ENCODE measurements at places on chromosomes 2 and 18.

DNA sequence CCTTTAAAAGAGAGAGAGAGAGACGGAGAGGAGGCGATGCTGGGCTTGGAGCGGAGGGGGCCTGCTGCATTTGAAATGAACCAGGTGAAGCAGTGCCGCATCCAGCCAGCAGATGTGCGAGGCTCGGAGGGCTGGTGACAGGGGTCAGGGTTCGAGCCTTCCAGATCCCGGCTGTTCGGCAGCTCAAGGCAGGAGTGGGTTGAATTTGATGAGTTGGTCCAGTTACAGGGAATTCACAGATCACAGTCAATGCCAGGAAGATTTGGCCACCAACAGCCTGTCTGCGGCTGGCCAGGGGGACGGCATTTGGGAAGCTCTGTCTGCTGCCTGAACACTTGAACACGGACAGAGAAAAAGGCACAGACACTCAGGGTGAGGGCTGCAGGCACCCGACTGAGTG, 48.6 kb downstream of the PTGR3 start:
- DNase-seq, result no peak

GRCh38 chr18:2627821-2628276, 27.7 kb upstream of the SMCHD1 start:
- DNase-seq, result peak; percentile 38

- no peak for DNase-seq
Measured at GRCh38 chr2:195600778-195601177, 56.2 kb upstream of the SLC39A10 start.

GRCh38 chr2:159054985-159055384, 86.5 kb downstream of the TANC1 start:
- DNase-seq, result no peak

- peak; percentile 4 for DNase-seq
Measured at GRCh38 chr18:26655525-26656430, 107.4 kb upstream of the KCTD1 start.

DNA sequence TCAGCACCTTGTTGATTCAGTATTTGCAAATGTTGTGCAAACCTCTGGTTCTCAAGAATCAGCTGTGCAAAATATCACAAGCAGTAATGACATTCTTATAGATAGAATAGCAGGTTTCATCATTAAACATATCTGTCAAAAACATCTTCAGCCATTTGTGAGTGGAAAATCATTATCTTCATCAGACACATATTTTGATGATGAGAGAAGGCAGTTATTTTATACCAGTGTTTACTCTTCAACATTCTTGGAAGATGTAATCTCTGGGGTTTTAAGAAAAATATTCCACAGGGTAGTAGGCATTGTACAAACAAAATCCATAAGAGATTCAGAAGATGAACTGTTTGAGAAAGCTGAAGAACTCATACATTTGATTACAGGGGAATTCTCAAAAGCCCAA, 64.3 kb downstream of the FSIP2 start:
- no peak for DNase-seq

GRCh38 chr2:131413148-131413747, 49.3 kb upstream of the RAB6D start:
- DNase-seq, result peak; percentile 13

DNA sequence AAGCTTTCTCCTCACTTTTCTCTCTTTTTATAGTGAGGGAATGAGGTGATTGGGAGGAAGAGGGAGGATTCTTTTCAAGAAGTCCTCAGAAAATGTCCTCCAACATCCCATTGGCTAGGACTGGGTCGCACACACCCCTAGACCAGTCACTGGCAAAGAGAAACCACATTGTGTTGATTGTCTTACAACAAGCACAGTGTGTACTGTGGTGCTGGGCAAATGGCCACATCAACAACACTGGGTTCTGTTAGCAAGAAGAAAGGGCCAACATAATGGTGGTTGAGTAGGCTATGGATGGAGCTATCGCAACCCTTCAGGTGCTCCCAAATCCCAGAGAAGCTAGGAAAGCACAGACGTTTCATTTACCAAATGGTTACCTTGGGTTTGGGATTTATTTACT, 18.7 kb upstream of the PTPN4 start:
- DNase-seq, result no peak

- DNase-seq, result no peak
Measured at GRCh38 chr18:22641958-22642357, 224.2 kb upstream of the CTAGE1 start.

DNA sequence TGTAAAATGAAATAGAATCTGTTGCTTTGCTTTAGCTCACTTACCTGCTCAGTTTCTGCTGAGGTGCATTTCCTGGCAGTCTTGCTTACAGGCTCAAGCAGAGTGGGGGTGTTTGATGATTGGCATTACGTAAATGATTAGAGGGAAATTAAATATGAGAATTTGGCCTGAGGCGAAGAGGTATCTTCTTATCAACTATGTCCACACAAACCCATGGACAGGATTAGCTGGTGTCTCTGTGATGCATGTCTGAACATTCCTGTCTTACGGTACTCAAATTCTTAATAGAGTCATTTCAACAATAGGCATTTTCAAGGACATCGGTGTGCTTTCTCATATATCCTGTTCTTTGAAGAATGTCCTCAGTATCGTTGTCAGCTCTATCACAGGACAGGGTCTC, 102.1 kb downstream of the PRPF40A start:
- DNase-seq, result no peak

DNA sequence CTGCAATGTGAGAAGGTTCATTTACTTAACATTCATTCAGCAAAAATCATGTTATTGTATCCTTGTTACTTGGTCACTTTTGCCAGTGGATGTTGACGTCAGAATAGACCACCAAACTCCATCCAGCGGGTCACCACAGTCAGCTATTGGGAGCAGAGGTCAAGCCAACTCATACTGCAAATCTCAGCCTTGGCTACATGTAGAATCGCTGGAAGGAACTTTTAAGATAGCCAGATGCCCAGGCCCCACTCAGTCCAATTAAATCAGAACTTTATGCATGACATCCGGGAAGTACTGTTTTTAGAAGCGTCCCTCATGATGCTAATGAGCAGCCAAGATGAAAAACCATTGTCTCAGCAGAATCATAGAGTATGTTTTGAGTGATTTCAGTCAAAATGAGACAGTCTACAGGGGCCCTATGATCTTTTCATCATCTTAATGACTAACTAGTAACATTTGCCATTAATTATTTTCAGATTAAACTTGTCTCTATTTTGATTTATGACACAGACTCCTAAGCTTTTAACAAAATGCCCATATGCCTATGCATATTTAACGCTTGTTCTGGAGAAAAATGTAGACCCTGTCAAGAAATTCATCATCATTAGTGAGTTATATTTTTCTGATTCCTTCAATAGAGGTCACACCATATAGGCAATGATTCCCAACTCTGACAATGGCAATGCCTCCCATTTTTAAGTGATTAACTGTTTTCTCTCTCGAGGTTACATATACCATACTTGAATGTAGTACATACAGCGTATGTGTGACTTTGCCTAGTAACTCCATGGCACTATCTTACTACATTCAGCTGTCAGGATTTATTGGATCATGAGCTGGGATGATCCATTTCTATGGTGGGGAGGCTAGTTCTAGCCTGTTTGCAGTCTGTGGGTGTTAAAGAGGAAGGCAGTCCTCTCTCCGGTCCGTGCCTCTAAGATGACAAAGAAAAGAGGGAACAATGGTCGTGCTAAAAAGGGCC, 63.7 kb upstream of the CCBE1 start:
- DNase-seq, result no peak

- no peak for DNase-seq
Measured at GRCh38 chr18:62372156-62372555, 47.0 kb downstream of the TNFRSF11A start.

DNA sequence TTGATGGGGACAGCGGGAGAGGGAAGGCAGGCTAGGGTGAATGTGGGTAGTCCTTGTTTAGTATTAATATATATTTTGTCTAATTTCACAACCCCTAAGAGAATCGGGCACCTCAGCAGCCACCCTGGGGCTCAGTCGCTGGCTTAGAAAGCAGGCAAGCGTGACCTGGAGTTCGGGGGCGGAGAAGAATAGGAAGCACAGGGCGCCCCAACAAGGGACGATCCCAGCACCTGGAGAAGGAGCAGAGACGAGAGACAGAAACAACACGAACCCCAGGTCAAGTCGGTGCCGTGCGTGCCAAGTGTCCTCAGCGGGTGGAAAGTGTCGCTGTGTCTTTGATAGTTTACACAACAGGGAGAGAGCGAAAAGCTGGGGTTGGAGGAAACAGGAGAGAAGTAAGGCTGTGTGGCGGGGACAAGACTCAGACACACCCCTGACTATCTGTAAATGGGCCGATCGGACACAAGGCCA, 95.4 kb downstream of the NFATC1 start:
- no peak for DNase-seq

GRCh38 chr18:9434122-9434701, 41.1 kb upstream of the RALBP1 start:
- no peak for DNase-seq

DNA sequence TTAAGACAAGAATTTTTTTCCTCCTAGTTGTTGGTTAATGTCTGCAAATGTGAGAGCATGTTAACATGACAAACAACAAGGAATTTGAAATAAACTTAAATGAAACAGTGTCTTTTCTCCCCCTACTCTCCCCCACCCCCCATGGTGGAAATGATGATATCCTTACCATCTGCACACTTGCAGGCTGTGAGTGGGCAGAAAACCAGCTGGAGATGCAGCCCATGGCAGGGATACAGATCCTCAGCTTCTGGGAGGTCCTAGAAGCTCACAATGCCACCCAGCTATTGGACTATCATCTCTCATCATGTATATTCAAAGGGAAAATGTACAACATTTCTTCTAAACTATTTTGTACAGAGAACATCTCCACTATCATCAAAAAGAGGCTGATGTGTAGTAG, 196.8 kb downstream of the SLC8A1 start:
- DNase-seq, result no peak

GRCh38 chr2:109294523-109294922, 165.5 kb downstream of the SH3RF3 start:
- DNase-seq, result no peak

GRCh38 chr2:56184500-56185011, 766 bp downstream of the CCDC85A start:
- peak; percentile 10 for DNase-seq

GRCh38 chr2:88230911-88231310, 60.8 kb downstream of the THNSL2 start:
- DNase-seq, result no peak

DNA sequence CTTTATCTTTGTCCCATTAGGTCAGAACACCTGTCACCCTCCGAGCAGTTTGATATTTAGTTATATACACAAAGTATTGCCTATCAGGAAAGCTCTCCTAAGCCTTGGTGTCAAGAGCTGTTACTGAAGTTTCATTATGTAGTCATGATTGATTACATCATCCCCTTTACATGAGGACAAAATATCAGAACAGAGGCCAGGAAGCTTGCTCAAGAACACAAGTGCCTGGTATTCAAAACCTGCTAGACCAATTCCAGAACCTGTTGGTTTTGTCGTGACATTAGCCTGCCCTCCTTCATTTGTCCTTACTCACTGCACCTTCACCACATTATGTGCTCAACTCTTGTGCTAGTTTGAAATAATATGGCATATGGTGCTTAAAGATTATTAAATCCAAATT, 377.1 kb downstream of the CDH19 start:
- no peak for DNase-seq

- no peak for DNase-seq
Measured at GRCh38 chr2:105712981-105713596, 31.6 kb upstream of the NCK2 start.

DNA sequence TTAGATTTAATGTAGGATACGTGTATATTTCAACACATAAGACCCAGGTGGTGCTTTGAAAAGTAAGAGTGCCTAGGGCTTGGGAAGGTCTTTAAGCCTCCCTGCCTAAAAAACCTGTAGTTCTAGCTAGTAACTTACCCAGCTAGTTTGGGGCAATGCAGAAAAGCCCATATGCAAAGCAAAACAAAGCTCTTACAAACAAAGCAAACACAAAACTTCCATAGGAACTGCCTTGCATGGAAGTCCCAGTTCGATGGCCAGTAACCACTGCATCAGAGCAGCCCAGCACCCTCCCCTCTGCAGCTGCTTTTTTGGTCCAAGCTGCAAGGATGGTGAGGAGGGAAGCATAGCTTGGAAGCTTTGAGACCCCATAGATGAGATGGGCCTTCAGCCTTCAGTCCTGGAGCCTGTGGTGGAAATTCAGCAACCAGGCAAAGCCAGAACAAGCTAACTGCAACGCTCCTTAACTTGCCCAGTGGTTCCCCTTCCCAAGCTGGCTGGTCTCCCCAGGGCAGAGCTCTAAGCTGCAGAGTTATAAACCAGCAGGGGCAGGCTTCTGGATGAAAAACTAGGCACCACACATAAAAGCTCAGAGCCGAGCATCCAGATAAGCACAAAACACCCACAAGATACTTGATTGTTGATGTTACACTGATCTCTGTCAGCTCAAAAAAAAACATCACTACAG, 16.2 kb downstream of the C2orf76 start:
- no peak for DNase-seq

- DNase-seq, result peak; percentile 74
Measured at GRCh38 chr18:903701-904100, 970 bp upstream of the ADCYAP1 start.

DNA sequence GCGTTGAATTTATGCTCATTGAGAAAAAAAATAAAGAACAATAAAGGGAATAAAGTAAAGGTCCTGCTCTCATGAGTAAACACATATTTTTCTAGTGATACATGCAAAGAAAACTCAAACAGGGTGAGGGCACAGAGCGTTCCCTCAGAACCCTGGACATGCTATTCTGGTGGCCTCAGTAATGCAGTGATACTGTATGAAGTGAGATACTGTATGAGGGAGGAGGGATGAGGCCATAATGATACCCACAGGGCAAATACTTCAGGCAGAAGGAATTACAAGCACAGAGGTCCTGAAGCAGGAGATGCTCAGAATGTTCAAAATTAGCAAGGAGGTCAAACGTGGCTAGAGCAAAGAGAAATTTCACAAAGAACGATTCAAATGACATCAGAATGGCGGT, 28.4 kb upstream of the RNU4ATAC start:
- DNase-seq, result no peak

DNA sequence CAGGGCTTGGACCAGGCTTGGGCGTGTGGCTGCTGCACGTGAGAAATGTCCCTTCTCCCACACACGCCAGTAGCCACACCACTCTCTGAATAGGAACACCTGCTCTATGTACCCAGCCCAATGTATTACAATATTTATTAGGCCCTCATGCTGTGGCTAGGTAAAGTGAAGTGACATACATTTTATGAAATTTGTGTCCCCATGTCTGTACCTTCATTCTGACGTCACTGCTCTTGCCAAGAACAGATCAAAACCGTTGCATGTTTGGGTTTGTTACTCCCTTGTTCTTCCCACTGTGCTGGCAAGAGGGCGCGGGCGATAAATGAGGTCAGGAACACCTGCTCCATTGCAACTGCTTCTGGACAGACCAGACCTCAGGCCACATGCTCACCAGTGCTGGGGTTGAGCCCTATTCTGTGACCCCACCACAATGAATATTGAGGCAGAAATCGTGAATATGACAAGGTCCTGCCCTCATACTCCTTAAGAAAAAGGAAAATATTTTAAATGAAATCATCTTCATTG, 436.4 kb upstream of the SALL3 start:
- DNase-seq, result no peak

Data from activated CD4-positive, alpha-beta T cell treated with anti-CD3 and anti-CD28 coated beads for 48 hours (primary cell).